ENCODE measurements at places on chromosomes 2 and 18. TPM values are rescaled to one million over a fixed set of nuclear protein-coding genes. Genes with fewer than 3 reads are reported as not detected.

CFAP65 gene
- total RNA-seq, result not detected

PELI1 gene
- 7.6 TPM for total RNA-seq

PSMA8 gene
- total RNA-seq, result not detected

PRSS56 gene
- total RNA-seq, result not detected

ATG4B gene
- 45.5 TPM for total RNA-seq

FAM237A gene
- not detected for total RNA-seq

GRCh38 chr2:32484937-32485336 is 128.1 kb downstream of the BIRC6 start:
- DNase-seq, result no peak

GRCh38 chr2:55138882-55139229 is 88.6 kb upstream of the RTN4 start:
- no peak for DNase-seq

DNA sequence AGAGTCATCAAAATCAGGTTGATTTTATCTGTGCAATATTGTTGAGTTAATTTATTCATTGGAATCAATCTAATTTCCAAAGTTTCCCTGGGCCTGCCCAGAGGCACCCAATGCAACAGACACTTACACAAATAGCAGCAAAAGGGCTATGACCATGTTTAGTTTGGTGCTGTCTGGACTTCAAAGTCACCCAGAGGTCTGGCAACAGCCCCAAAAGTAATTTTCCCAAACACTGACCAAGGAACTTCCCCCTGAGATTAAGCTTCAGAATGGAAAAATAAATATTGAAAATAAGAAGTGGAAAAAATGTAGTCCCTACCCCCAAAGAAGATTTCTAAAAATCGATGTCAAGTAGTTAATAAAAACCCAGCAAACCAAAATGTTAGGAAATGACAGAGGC is 70.9 kb upstream of the RNF152 start:
- DNase-seq, result peak; percentile 42

DNA sequence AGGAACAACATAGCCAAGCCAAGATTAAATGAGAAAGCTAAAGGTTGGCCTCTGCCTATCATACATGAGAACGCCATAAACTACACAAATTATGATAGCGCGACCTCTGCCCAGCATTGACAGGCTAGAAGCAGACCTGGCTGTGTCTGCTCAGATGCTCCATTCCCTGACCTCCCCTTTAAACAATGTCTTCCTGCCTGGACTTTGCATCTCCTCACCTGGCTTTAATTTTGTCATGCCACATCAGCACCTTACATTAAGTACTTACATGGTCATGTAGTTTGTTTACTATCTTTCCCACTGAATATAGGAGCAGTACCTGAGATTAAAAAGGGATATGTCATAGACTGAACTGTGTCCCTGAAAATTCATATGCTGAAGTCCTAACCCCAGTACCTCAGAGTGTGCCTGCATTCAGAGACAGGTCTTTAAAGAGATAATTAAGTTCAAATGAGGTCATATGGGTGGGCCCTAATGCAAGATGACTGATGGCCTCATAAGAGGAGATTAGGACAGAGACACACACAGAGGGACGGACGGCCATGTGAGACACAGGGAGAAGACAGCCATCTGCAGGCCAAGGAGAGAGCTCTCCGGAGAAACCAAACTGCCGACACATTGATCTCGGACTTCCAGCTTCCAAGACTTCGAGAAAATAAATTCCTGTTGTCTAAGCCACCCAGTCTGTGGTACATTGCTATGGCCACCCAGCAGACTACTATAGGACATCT is 103.7 kb downstream of the BIN1 start:
- no peak for DNase-seq

DNA sequence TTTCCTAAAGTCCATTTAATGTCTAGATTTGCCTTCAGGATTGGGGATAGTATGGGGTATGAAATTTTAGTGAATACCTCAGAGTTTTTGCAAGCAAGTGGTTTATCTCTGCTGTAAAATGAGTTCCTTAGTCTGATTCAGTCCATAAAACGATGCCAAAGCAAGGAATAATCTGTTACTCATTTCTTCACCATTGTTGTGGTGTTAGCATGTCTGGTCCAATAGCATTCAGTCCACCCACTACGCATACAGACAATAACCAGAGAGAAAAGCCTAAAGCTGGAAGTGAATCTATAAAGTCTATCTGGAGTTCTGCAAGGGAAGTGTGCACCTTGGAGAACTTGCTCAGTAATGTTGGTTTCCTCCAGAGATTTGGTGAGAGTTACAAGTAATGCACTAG is 12.9 kb upstream of the DPP4 start:
- DNase-seq, result no peak

GRCh38 chr2:234765279-234765678 is 186.5 kb upstream of the SH3BP4 start:
- no peak for DNase-seq

DNA sequence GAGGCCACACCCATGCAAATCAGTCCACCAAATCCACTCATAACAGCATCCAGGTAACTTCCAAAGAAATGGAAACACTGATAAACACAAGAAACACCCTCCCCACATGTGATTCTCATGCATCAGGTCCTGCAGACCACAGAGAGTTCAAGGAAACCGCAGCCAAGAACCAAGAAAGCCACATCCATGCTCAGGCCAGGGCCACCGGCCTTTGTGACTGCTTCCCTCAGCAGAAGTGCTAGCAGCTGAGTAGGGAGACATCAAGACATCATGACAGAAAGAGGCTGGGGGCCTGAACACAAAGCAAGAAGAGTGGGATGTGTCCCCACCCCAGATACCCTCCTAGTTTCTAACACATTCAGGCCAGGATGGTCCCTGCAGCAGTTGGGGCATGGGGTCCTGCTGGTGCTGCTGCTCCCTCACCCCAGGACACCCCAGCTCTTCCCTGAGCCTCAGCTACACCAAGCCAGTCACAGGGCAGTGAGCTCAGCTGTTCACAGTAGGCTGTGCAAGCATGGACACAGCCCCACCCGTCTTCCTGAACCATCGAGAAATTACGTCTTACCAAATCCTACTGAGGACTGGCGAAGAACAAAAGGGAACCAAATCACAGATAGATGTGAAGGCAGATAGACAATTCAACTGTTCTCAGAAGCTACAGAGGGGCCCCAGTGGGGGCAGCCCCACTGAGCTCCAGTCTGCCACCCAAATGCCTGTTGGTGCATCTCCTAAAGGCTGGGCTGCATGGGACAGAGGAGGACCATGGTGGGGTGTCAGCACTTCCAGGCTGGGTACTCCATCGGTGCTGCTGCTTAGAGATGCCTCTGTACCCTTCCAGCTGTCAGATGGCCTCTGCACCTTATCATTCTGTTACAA is 60.9 kb downstream of the HDAC4 start:
- no peak for DNase-seq

DNA sequence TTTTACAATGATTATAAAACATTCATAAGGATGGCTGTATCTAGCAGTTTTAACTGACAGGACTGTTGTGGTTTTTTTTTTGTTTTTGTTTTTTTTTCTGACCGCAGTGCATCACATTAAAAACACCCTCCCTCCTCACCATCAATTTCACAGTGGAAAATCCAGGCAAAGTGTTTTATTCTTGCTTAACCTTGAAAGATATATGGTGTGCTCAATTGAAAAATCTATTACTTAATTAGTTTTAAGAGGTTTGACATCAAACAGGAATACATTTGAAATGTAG is 250.7 kb downstream of the DLGAP1 start:
- no peak for DNase-seq

- peak; percentile 56 for DNase-seq
Observed at GRCh38 chr2:143524559-143525401, 395.6 kb downstream of the ARHGAP15 start.
